ENCODE measurements at places on chromosomes 2 and 18. TPM values are rescaled to one million over a fixed set of nuclear protein-coding genes. Genes with fewer than 3 reads are reported as not detected.

DNA sequence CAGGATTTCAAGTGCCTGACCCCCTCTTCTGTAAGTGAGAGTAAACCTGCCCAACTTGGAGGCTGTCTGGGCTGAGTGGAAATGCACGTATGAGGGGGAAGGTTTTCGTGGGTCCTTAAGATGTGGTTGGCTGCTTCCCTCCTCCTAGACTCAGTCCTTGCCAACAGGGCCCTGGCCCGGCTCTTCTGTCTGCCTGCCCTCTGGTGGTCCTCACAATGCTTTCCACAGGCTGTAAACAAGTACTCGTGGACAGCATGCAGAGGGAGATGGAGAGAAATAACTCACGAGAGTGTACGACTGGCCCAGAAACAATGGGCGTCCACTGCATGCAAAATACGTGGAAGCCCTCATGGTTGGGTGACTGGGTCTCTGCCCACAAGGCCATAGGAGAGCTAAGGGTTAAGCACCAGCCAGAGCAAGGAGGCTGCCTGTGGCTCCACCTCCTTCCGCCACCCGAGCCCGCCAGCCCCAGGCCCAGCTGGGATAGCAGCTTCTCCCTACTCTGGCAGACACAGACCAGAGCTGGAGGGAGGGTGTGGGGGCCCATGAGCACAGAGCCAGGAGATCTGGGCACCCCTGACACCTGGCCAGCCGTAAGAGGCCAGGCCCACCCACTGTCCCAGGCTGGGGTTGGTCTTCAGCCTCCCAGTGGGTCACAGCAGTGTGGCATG lies 17.0 kb upstream of the ARHGEF4 start:
- DNase-seq: no peak

GRCh38 chr18:3603421-3604234 lies 153.7 kb downstream of the TGIF1 start:
- peak; percentile 97 for DNase-seq

GRCh38 chr2:188773075-188773474 lies 201.1 kb upstream of the COL3A1 start:
- DNase-seq: peak; percentile 18

DNA sequence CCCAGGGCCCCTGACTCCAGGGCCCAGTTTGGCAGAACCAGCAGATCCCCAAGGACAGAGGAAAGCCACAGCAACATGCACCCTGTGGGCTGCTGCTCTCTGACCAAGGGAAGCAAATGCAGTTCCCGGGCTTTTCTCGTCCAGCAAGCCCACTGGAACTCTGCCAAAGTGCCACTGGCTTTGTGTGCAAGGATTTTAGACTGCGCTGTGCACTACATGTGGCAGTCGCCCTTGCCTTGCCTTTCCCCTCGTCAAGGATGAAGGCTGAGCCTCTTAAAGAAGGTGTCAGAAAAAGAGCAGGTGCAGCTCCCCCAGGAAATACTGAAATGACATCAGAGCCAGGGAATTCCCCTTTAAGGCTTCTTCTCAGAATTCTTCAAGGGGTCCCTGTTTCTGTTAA lies 199.2 kb downstream of the TFCP2L1 start:
- DNase-seq: no peak

GRCh38 chr2:216285701-216286100 lies 86.6 kb downstream of the MARCHF4 start:
- no peak for DNase-seq

- peak; percentile 85 for DNase-seq
Measured at GRCh38 chr2:222142027-222142426, 156.8 kb downstream of the PAX3 start.

DNA sequence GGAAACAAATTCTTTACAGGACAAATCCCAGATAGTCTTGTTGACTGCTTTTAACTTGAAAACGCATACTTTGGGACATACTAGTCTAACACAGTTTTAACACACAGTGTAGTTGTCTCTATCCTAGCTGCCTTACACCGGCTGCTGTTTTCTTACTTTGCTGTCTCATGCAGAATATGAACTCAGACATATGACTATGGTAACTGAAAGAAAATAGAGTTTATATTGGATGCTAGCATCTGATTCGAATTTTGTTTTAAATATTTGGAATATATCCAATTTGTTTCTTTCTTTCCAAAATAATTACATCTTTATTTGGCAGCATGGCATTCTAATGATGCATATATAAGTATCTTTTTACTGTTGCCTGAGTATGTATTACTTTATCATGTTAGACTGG lies 69.8 kb downstream of the ANKRD12 start:
- no peak for DNase-seq

DNA sequence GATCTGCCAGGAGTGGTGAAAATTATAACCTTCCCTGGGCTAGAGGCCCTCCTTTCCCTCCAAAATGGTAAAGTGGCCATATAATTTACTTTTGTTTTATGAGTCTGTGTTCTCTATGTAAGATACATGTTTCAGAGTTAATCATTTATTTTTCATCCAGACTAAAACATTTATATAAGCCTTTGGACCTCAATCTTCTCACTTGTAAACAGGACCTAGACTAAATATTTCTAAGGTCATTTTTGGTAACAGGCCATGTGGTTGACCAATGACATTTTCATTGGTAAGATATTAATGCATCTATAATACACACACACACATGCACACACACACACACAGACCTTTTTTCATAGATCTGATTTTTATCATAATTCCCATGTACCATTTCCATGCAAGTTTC lies 79.7 kb upstream of the KCTD1 start:
- DNase-seq: no peak

- no peak for DNase-seq
Measured at GRCh38 chr2:163564236-163564635, 171.6 kb downstream of the FIGN start.

DNA sequence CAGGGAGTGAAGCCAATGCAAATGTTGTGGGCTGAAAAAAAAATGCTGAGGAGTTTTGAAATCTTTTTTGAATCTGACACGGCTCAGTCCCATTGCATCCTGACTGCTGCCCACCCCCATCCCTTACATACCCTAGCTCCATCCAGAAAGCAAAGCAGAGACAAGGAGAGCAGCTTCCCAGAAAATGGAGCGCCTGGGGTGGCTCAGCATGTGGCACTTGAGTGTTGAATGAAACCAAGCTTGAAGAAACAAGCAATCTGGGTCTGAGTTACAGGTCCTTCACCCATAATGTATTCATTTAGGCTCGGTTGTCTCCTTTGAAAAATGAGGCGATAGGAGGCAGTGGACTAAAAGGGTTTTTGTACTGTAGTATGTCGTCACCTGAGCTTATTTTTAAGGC lies 244.2 kb upstream of the ACVR2A start:
- DNase-seq: no peak

DNA sequence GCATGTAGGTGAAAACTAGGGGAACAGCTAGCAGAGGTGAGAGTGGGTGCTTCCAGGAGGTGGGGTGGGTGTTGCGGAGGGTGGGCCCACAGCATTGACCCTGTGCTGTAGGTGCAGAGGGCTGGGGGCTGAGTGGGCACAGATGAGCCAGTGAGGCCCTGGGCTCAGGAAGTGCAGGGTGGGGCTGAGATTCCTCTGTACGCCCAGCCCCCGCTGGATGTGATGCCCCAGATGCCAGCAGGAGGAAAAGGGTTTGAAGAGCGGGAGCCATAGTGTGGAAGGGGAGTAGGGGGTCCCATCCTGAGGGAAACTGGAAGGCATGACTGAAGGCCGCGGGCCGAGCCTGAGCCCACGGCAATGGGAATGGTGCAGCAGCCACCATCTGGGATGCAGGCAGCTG lies 14.1 kb upstream of the OTOS start:
- no peak for DNase-seq

GRCh38 chr2:184923751-184924150 lies 325.4 kb downstream of the ZNF804A start:
- peak; percentile 2 for DNase-seq

- no peak for DNase-seq
Measured at GRCh38 chr2:38596229-38596628, 6.5 kb downstream of the HNRNPLL start.

DNA sequence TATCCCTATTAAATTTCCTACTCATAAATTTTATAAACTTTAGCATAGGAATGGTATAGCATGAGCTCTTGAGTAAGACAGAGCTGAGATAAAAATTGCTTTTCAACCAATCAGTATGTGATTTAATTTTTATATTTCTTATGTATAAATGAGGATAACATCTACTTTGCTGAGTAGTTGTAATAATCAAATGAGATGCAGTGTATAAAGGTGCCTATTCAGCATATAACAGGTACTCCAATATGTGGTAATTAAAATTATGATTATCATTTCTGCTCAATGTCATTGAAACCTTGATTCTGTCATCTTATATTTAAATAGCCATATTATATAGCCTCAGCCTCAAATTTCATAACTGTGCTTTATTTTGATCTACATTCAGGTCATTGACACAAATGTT lies 700.4 kb upstream of the SLC8A1 start:
- no peak for DNase-seq

DNA sequence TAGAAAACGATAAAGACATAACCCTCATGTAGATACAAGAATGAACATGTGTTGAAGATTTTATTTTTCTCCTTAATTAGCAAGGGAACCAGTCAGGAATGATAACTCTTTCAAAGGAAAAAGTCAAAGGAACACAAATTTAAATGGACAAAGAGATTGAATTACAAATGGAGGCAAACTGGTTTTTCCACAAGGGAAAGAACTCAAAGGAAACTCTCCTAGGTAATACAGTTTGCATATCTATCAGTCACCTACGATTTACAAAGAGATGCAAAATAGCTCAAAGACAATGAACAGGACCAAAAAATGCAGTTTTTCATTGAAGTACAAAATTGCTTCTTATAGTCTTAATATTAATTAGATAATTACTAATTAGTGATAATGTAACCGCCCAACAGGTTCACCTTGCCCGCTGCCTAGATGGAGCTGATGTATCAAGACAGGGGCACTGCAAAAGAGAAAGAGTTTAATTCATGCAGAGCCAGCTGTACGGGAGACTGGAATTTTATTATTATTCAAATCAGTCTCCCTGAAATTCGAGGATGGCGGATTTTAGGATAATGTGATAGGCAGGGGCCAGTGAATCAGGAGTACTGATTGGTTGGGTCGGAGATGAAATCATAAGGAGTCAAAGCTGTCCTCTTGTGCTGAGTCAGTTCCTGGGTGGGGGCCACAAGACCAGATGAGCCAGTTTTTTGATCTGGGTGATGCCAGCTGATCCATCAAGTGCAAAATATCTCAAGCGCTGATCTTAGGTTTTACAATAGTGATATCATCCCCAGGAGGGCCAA lies 151.0 kb downstream of the TMEM17 start:
- peak; percentile 8 for DNase-seq

DNA sequence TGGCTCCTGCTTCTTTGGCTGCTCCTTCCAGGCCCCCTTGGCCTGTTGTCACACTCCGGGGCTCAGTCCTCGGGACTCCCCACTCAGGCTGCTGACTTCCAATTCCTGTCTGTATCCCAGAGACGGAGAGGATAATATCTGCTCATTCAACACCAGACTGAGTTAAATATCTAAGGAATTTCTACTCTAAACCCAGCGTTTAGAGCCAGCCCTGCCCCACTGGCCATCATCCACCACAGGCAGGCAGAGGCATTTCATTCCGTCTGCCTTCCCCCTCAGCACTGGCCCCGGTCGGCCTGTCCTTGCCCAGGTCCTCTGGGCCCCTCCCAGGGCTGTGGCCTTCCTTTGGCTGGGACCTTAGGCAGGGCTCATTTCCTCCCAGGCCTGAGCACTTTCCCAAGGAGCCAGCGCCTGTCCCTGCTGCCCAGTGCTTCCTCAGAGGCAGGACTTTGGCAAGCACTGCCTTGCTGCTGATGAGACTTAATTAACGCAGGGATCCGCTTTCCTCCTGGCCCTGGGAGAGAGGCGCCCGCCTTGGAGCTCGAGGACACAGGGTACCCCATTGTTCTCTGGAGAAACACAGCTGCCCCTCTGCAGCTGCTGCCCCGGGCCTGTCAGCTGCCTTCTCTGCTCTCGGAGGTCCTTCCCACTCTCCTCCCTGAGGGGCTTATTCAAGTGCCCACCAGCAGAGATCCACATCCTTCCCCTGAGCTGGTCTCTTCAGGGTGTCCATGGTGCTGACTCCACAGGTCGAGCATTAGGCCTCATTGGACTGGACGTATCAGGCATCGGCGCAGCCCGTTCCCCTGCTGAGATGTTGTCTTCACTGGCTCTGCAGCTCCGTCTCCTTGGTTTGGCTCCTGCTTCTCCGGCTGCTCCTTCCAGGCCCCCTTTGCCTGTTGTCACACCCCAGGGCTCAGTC lies 42.8 kb downstream of the ATOH8 start:
- no peak for DNase-seq

- DNase-seq: no peak
Measured at GRCh38 chr2:206535260-206535986, 92.1 kb downstream of the ADAM23 start.

GRCh38 chr2:172072706-172073105 lies 12.6 kb upstream of the DLX1 start:
- DNase-seq: no peak

GRCh38 chr18:44896846-44897245 lies 216.2 kb downstream of the SETBP1 start:
- DNase-seq: no peak

DNA sequence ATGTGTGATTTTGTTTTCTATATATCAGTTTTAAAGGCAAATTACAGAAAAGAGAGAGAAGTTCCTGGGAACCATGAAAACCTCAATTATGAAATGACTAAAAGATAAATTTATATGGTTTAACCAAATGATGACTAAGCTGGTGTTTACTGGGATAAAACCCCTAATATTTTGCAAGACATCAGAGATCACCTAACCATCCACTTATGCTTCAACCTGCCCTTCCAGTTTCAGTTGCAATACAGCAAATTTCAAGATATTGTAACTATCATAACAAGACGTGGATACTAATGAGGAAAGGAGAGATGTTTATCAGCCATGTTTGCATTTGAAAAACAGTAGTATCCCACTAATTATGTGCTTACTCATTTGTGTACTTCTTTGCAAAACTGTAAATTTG lies 108.2 kb downstream of the GAREM1 start:
- DNase-seq: no peak

DNA sequence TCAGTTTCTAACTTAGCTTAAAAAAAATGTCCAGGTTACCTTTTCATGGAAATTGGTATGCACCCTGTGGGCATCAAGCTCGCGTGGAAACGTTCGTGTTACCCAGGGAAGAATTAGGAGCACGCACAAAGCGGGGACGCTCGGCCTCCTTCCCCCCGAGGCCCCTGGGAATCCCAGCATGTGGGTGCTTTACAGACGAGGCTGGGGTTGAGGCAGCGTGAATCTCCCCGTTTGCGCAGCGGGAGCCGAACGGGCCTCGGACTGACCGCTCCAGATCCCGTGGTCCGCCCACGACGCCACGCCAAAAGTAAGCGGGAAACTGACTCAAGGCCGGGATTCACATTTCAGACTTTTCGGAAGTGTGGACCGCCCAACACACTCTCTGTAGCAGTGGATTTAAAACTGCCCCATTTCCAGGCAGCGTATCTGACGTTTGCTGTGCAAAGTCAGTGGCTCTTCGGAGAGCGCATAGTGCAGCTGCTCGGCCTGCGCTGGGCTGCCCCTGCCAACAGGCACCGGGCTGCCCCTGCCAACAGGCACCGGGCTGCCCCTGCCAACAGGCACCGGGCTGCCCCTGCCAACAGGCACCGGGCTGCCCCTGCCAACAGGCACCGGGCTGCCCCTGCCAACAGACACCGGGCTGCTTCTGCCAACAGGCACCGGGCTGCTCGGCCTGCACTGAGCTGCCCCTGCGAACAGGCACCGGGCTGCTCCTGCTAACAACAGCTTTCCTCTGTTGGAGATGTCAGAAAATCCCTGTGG lies 49.7 kb downstream of the SH3YL1 start:
- no peak for DNase-seq

The KRTCAP3 gene
- total RNA-seq: 1.9 TPM

The ACVR1C gene
- 0.62 TPM for total RNA-seq

The AQP4 gene
- 0.22 TPM for total RNA-seq

The OSBPL1A gene
- total RNA-seq: 27.7 TPM

The IRS1 gene
- total RNA-seq: 34.2 TPM

The GKN2 gene
- not detected for total RNA-seq

The NEUROD1 gene
- total RNA-seq: not detected

The IL36G gene
- not detected for total RNA-seq

The ABI2 gene
- 58.6 TPM for total RNA-seq

The CDCA7 gene
- total RNA-seq: 4.6 TPM

Measured in astrocyte (in vitro differentiated cells and primary cell).